ENCODE measurements at places on chromosomes 6 and 20.

- DNase-seq: no peak
Measured at GRCh38 chr6:121791396-121792315, 356.2 kb downstream of the GJA1 start.

GRCh38 chr6:82843291-82843885 is 222.3 kb downstream of the UBE3D start:
- no peak for DNase-seq

DNA sequence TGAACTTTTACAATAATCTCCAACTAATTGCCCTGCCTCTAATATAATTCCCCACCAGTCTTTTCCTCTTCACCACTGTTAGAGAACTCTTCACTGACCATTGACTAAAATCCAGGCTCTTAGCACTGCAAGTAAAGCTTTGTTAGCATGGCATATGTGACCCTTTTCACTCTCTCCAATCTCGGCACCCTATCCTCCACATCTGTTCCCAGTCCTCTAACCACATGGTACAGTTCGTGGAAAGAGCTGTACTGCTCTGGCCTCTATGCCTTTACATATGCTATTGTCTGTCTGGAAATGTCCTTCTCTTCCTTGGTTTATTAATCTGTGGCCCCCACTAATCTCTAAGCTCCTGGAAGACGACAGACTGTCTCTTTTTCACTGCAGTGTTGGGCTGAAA is 63.0 kb upstream of the EIF2S2 start:
- DNase-seq: no peak

DNA sequence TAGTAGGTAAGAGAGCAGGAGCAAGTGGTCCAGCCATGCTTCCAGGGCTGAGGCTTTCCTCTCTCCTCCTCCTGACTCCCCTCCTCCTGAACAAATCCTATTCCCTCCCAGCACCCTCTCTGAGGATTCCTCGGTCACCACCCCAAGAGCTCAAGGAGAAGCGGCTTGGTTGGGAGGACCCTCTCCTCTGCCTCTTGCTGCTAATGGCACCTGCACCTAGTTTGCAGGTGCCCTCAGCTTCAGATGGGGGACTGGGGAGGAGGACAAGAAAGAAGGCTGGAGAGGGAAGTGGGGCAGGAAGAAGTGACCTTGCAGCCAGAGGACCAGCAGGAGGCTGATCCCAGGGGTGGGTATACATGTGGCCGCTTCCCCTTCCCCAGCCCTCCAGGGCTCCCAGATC is 17.5 kb downstream of the NCR2 start:
- DNase-seq: no peak

- no peak for DNase-seq
Measured at GRCh38 chr6:150032598-150032997, 7.3 kb upstream of the RAET1L start.

- no peak for DNase-seq
Measured at GRCh38 chr6:147268254-147268653, 64.0 kb downstream of the STXBP5 start.

DNA sequence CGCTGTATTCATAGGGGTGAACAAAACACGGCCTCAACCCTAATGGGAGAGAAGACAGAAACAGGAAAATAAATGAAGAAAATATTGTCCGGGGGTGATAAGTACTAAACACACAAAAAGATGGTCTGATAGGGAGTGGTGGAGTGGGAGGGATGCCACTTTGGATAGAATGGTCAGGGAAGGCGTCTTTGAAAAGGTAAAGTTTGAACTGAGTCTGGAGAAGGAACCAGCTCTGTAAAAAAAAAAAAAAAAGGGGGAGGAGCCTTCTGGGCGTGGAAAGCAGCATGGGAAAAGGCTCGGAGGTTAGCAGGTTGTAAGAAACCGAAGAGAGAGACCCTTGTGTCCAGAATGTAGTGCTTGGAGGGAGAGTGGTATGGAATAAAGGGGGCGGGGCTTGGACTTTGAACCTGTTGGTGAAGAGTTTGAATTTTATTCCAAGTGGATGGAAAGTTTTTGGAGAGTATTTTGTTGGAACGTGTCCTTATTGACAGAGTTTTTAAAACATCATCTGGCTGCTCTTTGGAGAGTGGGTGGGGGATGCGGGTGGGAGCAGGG is 1.8 kb downstream of the CHMP4B start:
- DNase-seq: no peak

- DNase-seq: no peak
Measured at GRCh38 chr6:13908955-13909381, 15.8 kb upstream of the RNF182 start.

DNA sequence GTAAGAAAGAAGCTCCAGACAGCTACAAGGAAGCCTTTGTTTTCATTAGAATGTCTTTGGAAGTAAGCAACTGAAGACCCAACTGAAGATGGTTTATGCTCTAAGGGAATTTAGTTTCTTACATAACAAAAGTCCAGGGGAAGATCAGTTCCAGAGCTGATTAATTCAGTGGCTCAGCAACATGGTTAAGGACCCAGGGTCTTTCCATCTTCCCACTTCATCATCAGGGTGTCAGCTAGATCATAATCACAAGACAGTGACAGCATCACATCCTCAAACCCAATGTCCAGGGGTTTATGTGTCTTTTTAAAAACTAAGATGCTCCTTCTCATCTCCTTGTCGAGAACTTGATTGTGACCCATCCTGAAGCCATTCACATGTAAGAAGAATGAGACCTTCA is 119.7 kb upstream of the PRDM1 start:
- no peak for DNase-seq

DNA sequence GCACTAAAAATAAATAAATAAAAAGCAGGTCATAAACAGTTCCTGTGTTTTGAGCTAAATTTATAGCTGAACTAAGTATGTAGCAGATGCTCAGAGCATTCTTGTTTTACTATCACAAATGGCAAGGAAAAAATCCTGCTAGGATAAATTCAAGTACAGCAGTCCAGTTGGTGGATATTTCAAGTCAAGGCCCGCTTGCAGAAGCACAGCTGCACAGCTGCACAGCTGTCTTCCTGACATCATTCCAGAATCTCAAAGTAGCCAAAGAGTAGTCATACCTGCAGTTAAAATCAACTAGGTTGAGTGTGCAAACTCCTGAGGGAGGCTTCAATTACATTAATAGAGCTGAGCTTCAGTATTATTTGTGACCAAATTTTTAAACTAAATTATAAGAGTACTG is 297.7 kb upstream of the MANEA start:
- DNase-seq: no peak
